Lower lobe of right lung (tissue), 2 donors: ENCODE measurements at places on chromosomes 16 and 17. TPM values are rescaled to one million over a fixed set of nuclear protein-coding genes. Genes with fewer than 3 reads are reported as not detected.

- DNase-seq, result no peak
Observed at GRCh38 chr17:56708220-56708558, 114.7 kb downstream of the NOG start.

GRCh38 chr16:73034374-73034773 is 13.6 kb downstream of the ZFHX3 start:
- DNase-seq, result no peak

DNA sequence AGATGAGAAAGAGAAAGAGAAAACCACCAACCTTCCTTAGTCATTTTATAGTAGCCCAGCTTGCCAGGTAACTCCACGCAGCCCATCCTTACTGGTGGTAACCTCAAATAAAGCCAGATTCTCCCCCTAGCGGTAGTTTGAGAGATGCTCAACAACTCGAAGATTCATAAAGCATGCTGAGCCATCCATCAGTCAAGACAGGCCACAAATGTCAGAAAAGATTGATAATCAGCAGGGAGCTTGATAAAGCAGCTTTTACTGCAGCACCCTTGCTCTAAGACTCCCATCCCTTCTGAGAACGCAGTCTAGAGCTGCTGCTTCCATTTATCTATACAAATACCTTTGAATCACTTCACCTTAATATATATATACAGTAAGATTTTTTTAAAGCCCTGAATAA is 451.5 kb upstream of the HSBP1 start:
- DNase-seq, result no peak

DNA sequence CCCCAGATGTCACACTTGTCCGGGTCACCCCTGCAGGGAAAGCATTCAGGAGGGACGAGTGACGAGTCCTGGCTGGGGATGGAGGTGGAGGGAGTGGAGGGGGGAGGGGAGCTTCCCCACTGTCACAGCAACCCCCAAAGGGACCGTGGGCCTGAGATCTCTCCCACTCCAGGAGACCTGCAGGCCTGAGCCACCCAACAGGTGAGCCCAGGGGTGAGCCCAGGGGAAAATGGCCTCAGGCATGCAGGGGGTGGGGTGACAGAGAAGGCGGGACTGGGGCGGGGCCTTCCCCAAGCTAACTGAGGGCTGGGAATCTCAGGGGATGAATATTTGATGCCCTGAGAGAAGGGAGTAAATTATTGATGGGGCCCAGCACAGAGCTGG is 2.4 kb downstream of the USH1G start:
- DNase-seq, result no peak

DNA sequence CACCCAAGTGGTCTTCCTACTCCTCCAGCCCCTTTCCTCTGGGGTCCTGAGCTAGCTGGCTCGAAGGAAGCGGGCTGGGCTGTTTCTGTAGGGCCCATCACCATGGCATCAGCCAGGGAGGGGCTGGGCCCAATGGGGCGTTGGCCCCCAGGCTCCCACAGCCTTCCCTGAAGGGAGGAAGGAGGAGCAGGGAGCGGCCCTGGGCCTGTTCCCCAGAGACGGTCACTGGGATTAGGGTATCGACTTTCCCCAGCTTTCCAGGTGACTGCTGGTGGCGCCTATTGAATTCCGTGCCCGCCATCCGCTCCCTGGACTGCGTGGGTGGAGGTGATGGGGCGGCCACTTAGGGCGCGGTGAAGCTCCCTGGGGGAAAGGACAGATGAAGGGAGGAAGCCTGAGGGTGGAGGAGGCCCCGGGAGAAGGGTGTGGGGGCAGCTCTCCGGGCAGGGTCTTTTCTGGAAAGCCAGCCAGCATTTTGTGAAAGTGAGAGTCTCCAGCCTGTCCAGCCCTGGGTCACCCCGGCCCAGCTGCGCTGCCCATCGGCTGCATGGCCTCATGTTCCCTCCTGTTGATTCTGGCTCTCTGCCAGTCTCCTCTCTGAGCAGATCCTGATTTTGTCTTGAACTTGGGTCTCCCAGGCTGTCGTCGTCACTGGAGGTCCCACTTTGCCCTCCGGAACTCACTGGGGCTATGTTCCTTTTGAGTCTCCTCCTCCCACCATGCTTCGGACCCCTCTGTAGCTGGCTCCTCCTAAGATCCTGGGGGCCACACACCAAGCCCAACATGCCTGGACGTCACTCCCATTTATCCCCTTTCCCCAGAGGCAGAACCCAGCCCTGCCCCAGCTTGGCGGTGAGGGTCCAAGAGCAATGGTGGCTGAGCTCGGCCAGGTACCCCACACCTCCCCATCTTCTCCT is 9.8 kb downstream of the NHERF1 start:
- DNase-seq, result no peak

GRCh38 chr17:353213-353837 is 718 bp upstream of the RPH3AL start:
- no peak for DNase-seq

DNA sequence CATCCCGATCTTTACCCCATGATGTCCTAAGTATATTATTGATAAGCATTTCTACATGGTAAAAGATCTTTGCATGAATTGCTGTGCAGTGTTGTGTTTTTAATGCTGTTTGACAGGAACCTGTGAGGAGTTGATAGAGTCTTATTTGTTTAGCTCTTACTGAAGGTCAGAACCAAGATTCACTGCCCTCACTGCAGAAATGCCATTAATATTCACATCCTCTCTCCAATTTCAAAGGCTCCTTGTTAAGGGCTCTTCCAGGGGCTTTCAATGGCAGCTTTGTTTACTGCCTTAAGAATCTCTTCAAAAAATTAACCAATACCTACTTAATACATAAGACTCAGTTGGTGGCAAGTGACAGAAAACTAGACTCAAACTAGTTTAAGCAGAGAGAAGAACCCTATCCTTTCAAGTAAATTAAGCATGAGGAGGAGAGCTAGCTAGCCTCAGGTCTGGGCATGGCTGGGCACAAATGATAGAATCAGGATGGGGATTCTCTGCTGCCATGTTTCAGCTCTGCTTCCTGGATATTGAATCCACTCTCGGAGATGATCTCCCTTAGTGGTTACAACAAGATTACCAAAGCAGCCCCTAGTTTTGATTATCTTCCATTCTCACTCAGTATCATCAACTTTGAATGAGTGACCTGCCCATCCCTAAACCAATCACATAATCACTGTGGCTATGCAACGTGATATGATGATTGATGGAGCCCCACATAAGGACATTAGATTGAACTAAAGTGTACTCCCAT is 311.8 kb downstream of the CDH11 start:
- no peak for DNase-seq

GRCh38 chr16:88050952-88051660 is 99.9 kb downstream of the BANP start:
- DNase-seq, result no peak

Gene RSL1D1
- 133 TPM for total RNA-seq

Gene TMEM235
- total RNA-seq, result not detected

GRCh38 chr16:14957576-14958322 is 17.1 kb upstream of the PDXDC1 start:
- DNase-seq, result no peak

DNA sequence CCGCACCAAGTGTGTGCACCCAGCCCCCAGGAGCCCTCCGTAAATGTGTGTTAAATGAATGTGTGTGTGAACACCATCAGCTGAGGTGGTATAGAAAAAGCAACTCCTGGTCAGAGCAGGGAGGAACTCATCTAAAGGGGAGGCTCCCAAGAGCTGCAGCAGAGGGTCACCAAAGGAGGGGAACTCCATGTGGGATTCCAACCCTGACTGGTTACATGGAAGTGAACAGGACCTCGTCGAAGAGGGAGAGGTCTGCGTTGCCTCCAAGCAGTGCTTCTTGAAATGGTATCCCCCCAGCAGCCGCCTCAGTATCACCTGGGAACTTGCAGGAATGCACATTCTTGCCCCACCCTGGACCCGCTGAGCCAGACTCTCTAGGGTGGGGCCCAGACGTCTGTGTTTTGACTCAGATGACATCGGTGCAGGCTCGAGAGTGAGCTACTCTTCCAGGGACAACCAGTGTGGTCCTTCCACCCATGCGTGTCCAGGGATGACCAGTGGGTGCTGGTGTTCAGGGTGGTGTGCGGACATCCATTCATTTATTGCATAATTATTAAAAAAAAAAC is 30.8 kb downstream of the ADCY9 start:
- DNase-seq, result no peak

Gene KRTAP4-5
- not detected for total RNA-seq

DNA sequence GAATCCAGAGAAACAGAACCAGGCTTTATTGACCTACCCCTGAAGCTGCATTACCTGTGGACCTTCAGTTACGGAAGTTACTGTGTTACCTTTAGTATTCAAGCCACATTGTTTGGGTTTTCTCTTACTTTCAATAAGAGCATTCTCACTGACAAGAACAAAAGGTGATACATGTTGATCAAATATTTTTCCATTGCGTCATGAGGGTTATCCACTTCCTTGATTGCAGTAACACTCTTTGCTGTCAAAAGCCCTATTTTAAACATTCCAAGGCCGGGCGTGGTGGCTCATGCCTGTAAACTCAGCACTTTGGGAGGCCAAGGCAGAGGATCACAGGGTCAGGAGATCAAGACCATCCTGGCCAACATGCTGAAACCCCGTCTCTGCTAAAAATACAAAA is 28.6 kb upstream of the PAFAH1B1 start:
- peak; percentile 67 for DNase-seq

Gene RUNDC3A
- total RNA-seq, result 0.38 TPM

GRCh38 chr17:63681530-63681929 is 18.4 kb downstream of the LIMD2 start:
- DNase-seq, result no peak

DNA sequence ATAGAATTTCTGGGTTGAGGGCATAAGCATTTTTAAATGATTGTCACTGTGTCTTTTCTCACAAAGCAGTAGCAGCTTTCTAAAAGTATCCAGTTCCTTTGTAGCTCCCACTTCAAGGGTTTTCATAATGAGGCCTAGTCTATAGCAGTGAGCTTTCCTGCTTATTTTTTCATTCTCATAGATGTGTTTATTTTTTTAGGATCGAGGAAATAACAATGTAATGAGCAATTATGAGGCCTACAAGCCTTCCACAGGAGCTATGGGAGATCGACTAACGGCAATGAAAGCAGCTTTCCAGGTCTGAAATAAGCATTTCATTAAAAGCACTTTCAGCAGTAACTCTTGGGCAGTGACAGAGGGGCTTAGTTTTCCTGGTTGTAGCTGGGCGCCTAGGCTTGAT is 10.6 kb upstream of the PSMC5 start:
- DNase-seq, result no peak

Gene GPR179
- 0.15 TPM for total RNA-seq

- DNase-seq, result no peak
Observed at GRCh38 chr17:64774888-64775540, 112.9 kb upstream of the SMURF2 start.

DNA sequence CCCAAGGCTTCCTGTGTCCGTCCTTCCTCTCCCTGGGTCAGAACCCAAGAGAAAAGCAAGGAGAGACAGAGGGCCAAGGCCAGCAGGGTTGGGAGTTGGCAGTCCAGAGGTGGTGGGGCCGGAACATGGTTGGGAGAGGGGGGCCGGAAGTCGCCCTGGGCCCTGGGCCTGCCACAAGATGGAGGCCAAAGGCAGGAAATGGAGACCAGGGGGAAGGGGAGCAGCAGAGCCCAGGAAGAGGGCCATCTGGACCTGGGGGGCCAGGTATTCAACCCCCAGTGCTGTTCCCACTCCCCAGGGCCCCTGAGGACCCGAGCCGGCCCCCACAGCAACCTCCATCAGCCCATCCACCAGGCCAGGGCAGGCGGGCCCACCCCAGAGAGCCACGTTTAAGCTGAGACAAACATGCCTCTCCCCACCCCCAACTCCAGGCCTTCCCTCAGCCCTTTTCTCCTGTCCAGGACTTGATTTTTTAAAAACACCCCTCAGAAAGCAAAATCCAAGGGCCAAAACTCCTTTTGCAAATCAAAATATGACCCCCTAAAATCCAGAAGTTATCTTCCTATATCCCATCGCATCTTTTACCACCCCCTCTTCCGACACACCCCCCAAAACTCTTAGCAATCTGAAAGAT is 4.4 kb upstream of the BCL6B start:
- DNase-seq, result no peak

Gene ACSM3
- 25.2 TPM for total RNA-seq

- DNase-seq, result no peak
Observed at GRCh38 chr17:70642059-70642458, 472.7 kb downstream of the KCNJ2 start.

Gene TEX14
- total RNA-seq, result 6.8 TPM

Gene GRAP
- 8.5 TPM for total RNA-seq
